CD4-positive, alpha-beta T cell treated with Interleukin-10 for 1 hour (primary cell): ENCODE measurements at places on chromosomes 12 and 14.

DNA sequence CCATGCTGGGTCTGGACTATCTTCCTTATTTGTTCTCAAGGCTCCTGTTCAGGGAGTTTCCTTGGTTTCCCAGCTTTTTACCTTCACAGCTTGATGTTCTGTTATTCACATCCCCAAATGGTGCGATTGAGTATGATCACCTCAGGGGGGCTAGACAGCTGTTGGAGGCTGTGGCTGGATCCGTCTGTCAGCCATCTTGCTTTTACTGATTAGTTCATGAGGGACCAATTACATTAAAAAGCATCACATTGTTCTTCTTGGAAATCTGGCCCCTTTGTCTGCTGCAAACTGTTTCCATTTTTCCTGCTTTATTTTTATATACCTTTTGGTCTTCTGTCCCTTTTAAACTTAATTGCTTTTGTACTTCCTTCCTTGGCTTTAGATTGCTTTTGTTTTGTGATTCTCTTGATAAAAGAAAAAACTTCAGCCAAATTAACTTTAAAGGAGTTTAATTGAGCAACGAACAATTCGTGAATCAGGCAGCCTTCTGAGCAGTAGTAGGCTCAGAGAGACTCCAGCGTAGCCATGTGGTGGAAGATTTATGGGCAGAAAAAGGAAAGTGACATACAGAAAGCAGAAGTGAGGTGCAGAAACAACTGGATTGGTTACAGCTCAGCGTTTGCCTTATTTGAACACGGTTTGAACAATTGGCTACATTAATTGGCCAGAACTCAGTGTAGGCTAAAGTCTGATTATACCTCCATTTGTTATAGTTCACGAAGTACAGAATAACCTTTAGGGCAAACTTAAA lies 208.7 kb downstream of the AEBP2 start:
- DNase-seq: no peak

GRCh38 chr12:131795690-131796410 lies 32.3 kb upstream of the MMP17 start:
- no peak for DNase-seq

DNA sequence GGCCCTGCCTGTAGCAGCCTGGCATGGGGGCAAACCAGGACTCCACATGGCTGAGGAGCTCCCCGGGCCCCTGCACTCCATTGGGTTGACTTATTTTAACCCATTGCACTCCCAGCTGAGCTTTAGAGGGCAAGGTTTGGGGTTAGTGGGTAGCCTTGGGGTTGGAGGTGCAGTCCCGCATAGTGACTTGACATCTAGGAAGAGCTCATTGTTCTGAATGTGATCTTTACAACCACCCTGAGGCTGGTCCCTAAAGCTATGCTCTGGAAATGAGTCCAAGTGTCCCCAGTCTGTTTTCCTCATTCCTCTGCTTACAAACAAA lies 36.4 kb downstream of the NFKBIA start:
- DNase-seq: no peak

DNA sequence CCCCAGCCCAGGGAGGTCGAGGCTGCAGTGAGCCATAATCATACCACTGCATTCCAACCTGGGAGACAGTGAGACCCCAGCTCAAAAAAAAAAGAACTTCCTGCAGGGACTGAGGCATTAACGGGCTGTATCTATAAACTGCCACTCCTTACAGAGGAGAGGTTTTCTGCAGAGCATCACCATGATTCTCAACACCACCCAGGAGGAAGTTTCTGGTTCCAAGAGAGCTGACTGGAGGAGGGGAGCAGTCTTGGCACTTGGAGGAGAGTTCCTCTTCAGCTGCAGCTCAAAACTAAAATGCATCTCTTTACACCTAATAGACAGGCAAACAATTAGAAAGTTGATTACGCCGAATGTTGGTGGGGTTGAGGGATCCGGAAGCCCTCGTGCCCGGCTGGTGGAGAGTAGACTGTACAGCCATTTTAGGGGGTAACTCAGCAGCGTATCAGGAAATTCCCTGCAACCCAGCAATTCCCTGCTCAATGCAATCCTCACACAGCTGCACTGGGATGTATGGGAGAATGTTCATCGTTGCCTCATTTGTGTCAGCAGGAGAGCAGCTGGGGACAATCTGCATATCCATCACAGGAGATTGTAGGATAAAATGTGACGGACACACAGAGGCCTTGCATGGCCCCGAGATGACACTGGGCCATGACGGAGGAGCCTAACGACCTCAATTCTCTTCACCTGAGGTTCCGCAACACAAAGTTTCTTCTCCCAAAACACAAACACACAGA lies 36.6 kb downstream of the ACTN1 start:
- DNase-seq: no peak

DNA sequence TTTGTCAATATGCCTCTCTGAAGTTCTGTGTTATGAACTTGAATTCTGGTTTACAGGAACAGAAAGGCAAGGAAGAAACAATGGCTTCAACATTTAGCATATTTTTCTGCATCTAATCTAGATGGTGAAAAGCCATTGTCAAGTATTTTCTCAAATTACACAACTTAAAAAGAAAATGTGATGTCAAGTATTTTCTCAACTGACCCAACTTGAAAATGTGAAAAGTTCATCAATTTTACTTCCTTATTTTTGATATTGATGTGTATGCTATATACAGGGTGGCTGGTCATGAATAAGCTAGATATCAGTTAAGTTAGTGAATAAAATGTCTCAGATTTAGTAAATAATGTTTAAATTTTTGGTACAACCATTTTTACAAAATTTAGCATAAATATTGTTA lies 196.7 kb downstream of the ALX1 start:
- DNase-seq: no peak
